SJSA1 (cell line): ENCODE measurements at places on chromosomes 1 and 21. TPM values are rescaled to one million over a fixed set of nuclear protein-coding genes. Genes with fewer than 3 reads are reported as not detected.

Gene SPRR3
- total RNA-seq: not detected in 2 replicates

Gene PLA2G2F
- total RNA-seq: not detected in 2 replicates

Gene TSPAN1
- total RNA-seq: not detected in 2 replicates

Gene LRRIQ3
- 1.7 and 2.5 TPM in 2 replicates for total RNA-seq

Gene MAP3K7CL
- 5.3 and 11.7 TPM in 2 replicates for total RNA-seq

DNA sequence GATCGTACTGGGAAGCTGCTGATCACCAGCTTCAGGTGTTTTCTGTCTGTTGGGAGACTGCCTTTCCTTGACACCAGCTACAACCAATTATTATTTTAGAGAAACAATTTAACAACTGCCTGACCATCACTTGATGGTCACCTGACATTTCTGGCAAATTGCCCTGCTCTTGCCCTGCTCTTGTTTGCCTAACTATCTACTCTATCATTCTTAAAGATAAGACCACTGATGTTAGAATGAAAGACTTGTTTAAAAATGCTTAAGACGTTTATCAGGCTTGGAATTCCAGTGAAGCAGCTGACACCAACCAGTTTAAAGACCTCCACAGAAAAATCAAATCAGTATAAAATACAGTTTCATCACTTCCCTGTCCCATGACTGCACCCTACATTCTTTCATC lies 423.3 kb upstream of the CAMK1G start:
- DNase-seq: no peak

- DNase-seq: no peak
Measured at GRCh38 chr1:64421377-64421776, 48.6 kb upstream of the CACHD1 start.

- DNase-seq: no peak
Measured at GRCh38 chr1:27979151-27979858, 19.5 kb downstream of the XKR8 start.

GRCh38 chr1:82226186-82226505 lies 425.4 kb downstream of the ADGRL2 start:
- no peak for DNase-seq

- no peak for DNase-seq
Measured at GRCh38 chr21:42461185-42461520, 34.9 kb downstream of the RSPH1 start.

DNA sequence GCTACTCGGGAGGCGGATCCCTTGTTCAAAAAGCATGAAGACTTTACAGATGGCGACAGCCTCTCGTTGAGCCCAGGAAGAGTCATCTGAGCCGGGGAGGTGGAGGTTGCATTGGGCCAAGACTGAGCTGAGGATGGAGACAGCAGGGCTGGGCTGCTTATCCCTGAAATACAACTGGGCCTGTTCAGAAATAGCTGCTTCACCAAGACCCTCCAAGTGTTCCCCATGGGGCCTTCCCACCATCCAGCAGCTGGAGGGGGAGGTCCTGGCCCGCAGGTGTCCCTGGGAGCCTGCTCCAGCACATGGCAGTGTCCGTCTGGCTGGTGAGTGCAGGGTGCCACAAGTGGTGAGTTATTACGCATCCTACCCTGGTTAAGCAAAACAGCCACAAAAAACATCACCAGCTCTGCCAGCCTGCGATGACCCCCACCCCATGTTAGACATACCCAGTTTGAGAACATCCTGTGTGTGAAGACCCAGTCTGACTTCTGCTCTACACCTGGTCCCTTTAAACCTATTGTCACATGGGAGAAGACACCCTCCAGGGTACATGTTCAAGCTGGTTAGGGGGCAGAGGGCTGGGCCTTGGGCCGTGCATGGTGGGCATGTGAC lies 93.1 kb upstream of the TMPRSS2 start:
- DNase-seq: no peak

DNA sequence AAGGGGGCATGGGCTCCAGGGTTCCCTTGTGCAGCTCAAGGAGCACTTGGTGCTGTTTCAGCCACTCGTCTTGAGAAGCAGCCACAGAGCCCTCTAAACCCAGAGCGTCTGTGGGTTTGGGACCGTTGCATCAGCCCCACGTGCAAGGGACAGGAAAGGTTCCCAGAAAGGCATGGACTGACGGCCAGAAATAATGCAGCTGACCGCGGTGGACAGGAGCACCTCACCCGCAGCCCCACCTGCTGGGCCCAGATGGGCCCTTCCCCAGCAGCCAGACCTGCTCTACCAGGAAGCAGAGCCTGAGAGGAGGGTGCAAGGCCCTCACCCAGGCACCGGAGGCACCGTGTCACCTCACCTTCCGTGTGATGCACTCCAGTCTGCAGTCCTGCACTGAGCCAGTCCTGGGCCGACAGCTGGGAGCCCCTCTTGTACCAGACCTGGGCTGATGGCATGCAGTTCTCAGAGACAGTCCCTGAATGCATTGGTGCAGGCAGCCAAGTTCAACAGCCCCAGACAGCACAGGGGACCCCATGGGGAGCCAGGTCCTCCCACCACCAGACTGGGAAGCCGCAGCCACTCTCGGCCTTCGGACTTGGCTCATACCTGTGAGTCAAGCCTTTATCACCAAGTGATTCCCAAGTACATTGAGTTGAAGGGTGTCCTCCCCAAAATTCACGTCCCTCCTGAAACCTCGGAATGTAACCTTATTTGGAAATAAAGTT lies 4.8 kb upstream of the TFF3 start:
- DNase-seq: no peak
